ENCODE measurements at places on chromosomes 5 and 9.

DNA sequence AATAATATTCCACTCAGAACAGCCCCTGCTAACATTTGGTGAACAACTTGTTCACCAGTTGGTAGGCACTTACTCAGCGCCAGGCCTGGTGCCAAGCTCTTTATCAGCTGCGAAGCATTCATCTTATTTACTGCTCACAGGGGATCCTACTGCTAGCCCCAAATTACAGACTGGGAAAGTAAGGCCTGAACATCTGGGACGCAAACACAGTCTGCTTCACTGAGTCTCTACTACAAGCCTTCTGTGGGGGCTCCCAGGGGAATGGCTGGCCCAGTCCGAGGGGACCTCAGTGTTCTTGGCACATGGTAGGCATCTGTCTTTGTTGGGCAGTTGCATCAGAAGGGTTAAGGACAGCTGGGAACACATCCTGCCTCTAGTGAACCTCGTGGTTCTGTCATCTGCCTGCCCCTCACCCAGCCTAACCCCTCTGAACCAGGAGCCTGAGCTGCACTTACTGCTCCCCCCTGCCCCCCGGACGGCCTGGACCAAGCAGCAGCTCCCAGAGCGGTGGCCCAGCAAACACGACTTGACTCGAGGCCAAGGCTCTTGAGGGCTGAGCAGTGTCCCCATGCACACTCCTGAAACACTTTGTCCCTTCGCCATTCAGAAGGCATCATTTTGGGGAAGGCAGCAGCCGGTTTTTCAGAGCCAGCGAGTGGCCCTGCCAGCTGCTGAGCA is at the start of gene PHYHD1:
TSS of gene PHYHD1 (plus strand) at position 602 of the 678 bp plus-strand sequence. CDS start 1,342 bp downstream, outside the sequence.
- DNase-seq = no peak

GRCh38 chr9:79014929-79015699 is 556.7 kb upstream of the TLE4 start:
- no peak for DNase-seq

DNA sequence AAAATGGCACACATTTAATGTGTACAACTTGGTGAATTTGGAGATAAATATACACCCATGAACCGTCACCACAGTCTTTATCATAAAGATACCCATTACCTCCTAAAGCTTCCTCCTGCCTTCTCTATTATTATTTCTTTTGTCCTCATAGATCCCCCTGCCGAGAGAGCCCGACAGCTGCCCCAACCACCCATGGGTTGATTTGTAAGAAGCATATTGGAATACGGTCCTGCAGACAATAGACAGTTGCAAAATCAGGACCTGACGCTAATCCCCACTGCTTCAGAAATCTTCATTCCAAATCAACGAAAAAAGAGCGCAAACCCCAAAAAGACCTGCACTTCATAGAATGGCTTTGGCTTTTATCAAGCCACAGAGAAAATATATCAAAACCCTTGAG is 697.5 kb downstream of the SEMA5A start:
- no peak for DNase-seq

GRCh38 chr5:1399737-1400136 is 45.5 kb downstream of the SLC6A3 start:
- no peak for DNase-seq

GRCh38 chr5:96433066-96433447 is at the start of gene PCSK1:
PCSK1 (minus strand) TSS chr5:96433248; CDS start chr5:96433042, 206 bp downstream.
- no peak for DNase-seq

GRCh38 chr5:113487781-113488644 is at the start of gene MCC:
MCC (minus strand) TSS chr5:113488453.
- DNase-seq = no peak

- DNase-seq = peak; percentile 66
Measured at GRCh38 chr5:126422994-126423788, at the start of gene GRAMD2B. GRAMD2B (plus strand) TSS chr5:126423409; CDS start chr5:126423607, 198 bp downstream.

DNA sequence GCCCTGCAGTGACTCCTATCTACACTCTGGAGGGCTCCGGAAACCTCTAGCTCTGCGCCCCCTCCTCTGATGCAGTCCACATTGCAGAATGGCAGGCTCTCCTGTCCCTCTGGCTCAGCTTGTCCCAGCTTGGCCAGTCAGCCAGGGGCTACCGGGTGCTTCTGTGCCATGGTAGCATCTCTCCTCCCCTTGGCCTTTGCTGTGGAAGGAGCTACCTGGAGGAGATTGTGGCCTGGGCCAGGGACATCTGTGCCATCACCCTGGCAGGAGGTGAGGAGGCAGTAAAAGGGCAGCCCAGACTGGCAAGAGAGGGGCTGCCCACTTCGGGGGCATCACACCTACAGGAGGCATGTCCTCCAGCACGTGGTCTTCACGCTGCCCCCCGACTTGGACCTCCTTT is 38.1 kb upstream of the FCN1 start:
- no peak for DNase-seq

DNA sequence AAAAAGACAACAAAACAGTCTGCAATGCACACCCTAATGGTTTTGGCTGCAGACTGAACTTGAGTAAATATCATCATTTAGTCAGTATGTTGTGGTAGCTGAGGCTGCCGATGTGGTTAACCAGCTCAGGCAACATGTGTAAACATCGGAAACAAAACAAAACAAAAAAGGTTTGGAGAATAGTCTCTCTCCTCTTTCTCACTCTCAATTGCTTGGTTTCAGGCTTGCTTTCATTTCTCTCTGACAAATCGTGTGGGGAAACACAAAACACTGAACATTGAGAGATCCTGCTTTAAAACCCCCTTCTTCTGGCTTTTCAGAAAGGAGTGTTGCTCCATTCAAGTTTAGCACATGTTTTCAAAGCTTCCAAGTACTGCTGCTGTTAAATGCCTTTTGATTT is 453.3 kb downstream of the BNC2 start:
- DNase-seq = no peak

GRCh38 chr5:1352231-1353219 is 7.6 kb upstream of the CLPTM1L start:
- DNase-seq = no peak

DNA sequence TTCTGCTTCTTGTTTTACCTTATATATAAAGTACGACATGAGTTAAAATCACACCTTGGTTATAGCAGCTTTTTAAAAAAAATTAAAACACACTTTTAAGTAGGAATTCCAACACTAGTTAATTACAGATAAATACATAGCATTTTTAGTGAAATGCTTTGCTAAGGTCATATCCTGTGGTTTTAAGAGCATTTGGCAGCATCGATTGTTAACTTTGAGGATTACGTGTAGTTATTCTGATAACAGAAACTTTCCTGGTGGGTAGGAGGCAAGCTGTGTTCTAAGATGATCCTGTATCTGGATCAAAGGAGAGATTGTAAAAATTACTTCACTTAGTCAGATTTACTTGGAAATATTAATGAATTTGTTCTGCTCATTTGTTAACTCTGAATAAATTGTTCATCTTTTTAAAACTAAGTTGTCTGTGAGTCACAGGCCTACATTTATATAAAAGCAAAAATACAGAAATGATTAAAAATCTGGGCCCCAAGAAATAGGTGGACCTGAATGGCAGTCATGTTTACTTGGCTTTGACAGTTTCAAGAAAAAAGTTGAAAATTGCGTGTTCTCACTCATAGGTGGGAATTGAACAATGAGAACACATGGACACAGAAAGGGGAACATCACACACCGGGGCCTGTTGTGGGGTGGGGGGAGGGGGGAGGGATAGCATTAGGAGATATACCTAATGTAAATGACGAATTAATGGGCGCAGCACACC is 58.3 kb downstream of the TRIO start:
- no peak for DNase-seq

DNA sequence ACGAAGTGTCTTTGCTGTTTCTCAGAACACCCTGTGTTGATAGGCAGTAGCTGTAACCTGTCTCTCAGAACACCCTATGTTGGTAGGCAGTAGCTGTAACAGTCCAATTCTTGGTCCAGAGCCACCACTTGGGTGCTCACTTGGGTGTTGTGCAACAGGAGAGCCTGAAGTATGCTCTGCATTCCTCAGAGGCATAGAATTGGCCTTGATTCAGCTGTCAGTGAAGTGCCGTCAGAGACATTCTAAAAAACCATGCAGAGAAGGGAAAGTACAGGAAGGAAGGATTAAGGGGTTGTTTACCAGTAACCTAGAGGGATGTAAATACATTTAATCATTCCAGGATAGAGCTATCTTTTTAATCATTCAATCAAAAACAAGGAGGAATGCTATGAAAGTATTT is 231.2 kb downstream of the ARRDC3 start:
- no peak for DNase-seq

DNA sequence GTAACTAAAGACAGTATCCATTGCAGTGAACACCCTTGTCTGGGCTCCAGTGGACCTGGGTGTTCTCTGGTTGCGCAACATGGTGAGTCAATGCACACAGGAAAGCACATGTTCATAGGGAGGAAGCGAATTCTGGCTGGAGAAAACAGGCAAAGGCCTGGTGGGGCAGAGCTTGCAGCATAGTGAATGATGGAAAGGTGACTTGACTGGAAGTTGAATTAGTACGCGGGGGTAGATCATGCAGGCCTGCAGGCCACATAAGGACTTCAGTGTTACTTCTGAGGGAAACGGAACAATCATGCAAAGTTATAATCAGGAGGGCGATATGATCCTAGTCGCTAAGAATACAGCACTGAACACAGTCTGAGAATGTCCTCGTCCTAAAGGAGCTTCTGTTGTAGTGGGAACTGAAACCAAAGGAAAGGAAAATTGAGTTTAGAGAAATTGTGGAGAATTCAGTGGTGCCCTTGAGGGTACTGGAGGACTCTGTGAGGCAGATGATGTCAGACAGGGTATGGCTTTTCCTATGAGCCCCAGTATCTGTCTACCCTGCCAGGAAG is 71.9 kb upstream of the RANBP3L start:
- DNase-seq = no peak

DNA sequence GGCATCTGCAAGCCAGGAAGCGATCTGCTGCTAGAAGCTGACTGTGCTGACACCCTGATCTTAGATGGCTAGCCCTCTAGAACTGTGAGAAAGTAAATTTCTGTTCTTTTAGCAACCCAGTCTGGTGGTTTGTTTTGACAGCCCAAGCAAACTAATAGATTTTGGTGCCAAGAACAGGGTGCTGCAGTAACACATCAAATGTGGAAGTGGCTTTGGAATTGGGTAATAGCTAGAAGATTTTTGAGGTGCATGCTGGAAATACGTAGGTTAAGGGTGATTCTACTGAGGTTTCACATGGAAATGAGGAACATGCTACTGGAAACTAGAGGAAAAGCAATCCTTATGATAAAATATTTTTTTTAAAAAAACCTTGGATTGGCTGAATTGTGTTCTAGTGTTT is 153.5 kb upstream of the SH3GL2 start:
- no peak for DNase-seq

- DNase-seq = no peak
Measured at GRCh38 chr9:69253057-69253456, 72.0 kb upstream of the ENTREP1 start.

- no peak for DNase-seq
Measured at GRCh38 chr9:21053851-21054250, 22.4 kb upstream of the HACD4 start.

DNA sequence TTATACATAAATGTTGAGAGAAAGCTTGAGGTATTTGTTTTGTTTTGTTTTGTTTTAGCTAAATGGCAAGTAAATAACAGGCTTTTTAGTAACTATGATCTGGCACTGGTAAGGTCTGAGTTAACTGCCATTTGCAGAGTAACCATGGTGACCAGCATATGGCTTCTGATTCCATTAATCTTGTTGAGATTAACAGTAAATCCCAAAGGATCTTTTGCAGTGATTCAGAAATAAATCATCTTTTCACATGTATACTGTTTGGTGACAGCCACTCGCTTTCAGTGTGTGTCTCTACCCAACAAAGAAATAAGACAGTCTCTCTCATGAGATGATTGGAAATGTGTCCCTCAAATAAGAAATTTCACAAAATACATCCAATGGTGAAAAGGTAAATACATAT is 235.6 kb downstream of the RAB3C start:
- DNase-seq = no peak

GRCh38 chr5:150144246-150144801 is 11.3 kb downstream of the PDGFRB start:
- DNase-seq = no peak

DNA sequence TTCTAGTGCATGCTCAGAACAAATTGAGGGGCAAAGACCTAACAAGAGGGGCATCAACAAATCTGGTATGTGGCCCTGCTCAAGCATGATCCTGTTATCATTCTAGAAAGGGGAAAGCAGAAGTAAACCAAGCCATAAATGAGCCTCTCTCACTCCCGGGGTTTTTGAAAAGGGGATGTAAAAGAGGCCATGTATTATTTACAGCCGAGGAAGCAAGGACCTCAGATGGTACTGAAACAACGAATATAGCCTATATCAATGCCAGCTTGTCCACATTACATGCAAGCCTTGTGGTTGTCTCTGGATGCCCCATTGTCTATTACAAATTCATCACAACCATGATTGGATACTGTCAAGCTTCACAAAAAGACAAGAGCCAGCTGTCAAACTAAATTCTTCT is 211.3 kb downstream of the DCP2 start:
- no peak for DNase-seq

- no peak for DNase-seq
Measured at GRCh38 chr9:133605856-133606707, 3.1 kb downstream of the FAM163B start.

DNA sequence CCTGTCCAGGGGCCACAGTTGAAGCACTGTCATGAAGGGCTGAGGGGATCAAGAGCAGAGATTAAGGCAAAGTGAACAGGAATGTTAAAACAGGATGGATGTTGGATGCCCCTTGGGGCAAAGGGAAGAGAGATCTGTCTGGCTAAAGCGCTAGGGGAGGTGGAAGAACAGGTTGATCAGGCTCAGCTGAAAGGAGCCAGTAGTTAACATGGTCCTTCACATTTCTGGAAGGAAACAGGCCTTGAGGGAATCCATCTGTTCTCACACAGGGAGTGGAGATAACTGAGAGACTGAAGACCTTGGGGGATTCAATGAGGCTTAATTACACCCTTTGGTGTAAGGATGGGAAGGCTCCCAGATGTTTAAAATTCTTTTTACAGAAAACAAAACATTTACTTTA is 5.8 kb downstream of the HAPLN1 start:
- DNase-seq = no peak

- DNase-seq = no peak
Measured at GRCh38 chr5:178382754-178383164, 150.2 kb upstream of the PHYKPL start.

Measured in naive thymus-derived CD8-positive, alpha-beta T cell (primary cell).